ENCODE measurements at places on chromosomes 4 and X. TPM values are rescaled to one million over a fixed set of nuclear protein-coding genes. Genes with fewer than 3 reads are reported as not detected.
A peak's percentile ranks its signal among the peaks of the same experiment; 100 is the strongest.

GRCh38 chrX:150873616-150874015 lies 24.9 kb downstream of the CD99L2 start:
- no peaks in the 10 kb centered on the region for H3K27me3 ChIP-seq
- H3K4me1 ChIP-seq: no peaks in the 10 kb centered on the region
- no peak overlapping the region for H3K4me3 ChIP-seq

DNA sequence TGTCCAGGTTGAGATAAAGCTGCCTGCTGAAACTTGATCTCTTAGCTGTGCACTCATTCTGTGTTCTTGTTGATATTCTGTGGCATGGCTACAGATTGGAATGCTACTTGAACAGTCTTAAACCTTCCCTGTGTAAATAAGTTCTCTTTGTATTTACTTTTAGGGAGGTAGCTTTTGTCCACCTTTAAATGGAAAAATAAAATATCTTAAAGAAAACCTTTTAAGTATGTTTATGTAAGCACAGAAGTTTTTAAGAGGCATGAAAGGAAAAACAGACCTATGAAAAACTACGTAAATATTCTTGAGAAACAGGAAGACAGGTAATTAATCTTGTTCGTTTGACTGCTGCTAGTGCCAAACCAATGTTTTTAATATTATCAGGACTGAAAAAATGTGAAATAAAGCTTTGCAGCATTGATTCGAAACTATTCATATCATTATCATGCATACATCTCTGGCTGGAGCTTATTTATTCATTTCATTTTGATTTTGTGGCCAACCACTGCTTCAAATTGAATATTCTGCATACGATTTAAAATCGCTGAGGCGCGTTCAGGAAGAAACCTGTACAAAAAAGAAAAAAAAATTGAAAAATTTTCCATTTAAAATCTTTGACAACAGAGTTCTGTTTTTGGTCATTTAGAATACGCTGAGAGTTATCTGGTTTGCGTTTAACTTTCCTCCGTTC lies 17.8 kb downstream of the HSD17B13 start:
- H3K27ac ChIP-seq: no peak overlapping the region
- no peaks in the 10 kb centered on the region for H3K4me1 ChIP-seq
- no peaks in the 10 kb centered on the region for H3K27me3 ChIP-seq
- no peak for DNase-seq
- H3K4me3 ChIP-seq: no peak overlapping the region

- H3K27me3 ChIP-seq: no peaks in the 10 kb centered on the region
- H3K27ac ChIP-seq: no peak overlapping the region
- no peaks in the 10 kb centered on the region for H3K36me3 ChIP-seq
- no peak for DNase-seq
- H3K4me1 ChIP-seq: no peaks in the 10 kb centered on the region
- H3K4me3 ChIP-seq: no peak overlapping the region
Observed at GRCh38 chrX:138018145-138018799, 452.3 kb downstream of the ZIC3 start.

- DNase-seq: peak; percentile 94
- H3K4me1 ChIP-seq: peaks cover 8% of the 10 kb centered on the region
- peak within 1 kb of the TSS; percentile 44 for H3K4me3 ChIP-seq
- no peak within 1 kb of the TSS for H3K27ac ChIP-seq
- peaks cover 3% of the 10 kb centered on the region for H3K36me3 ChIP-seq
Observed at GRCh38 chr4:6574747-6575502, at the start of gene MAN2B2. Gene MAN2B2, plus strand, starts transcription at chr4:6575189. Its CDS starts 22 bp downstream, at chr4:6575211.

- H3K4me1 ChIP-seq: no peaks in the 10 kb centered on the region
- DNase-seq: peak; percentile 48
- H3K27me3 ChIP-seq: no peaks in the 10 kb centered on the region
- H3K4me3 ChIP-seq: no peak overlapping the region
Observed at GRCh38 chrX:14497184-14497666, 32.1 kb upstream of the GLRA2 start.

DNA sequence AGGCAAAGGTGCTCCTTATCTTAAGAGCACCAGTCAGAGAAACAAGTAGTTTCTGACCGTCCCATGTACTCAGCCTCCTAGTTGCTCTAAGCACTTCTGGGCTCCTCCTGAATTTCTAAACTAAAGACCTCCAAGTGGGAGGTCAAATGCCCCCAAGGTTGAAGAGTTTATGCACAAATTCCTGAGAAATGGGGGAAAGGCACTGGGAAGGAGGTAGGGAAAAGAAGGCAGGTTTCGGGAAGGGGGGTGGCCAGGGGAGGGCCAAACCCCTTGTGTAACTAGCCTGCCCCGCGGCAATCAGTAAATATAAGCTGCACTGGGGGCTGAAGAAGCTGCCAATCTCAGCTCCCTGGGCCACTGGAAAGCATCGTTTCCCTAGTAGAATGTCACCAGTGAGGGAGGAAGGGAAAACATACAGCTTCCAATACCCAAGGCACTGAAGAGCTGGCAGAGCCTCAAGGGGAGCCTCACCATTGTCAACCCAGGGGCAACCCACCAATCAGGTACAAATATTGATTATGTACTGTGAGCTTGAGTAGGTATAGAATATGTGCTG lies 3.4 kb downstream of the FOXO4 start:
- H3K27me3 ChIP-seq: no peaks in the 10 kb centered on the region
- no peak overlapping the region for H3K27ac ChIP-seq
- DNase-seq: no peak
- H3K4me3 ChIP-seq: no peak overlapping the region

DNA sequence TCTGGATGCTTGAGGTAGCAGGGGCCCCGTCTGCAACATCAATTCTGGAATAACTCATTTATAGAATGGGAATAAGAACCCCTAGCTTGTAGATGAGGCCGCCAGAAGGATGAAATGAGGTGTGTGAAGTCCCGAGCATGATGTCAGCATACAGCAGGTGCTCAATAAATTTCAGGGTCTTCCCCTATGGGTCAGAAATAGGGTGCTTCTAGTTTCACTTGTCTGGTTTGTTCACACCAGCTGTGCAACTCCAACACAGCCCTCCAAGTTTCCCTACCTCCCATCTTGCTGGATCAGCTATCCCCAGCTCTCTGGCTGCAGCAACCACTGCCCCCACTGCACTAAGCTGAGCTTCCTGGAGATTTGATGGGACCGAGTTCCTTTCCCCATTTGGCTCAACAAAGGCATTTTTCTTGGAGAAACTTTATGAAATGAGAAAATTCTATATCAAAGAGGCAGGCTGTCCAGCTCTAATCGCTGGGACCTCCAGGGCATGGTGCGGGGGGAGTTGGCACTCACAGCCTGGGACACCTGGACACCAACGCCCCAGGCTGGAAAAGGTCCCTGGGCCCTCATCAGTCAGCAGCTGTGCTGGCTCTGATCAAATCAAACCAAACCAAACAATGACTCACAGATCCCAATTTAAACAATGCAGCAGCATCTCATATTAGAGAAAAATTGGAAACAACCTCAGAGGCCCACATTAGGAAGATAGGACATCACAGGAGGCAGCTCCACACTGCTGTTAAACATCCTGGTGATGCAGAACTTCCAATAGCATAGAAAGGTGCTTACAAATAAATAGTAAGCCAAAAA lies 13.3 kb downstream of the SLC2A9 start:
- DNase-seq: no peak
- peak overlapping the region; percentile 93 for H3K27ac ChIP-seq
- H3K36me3 ChIP-seq: no peaks in the 10 kb centered on the region
- peaks cover 22% of the 10 kb centered on the region for H3K4me1 ChIP-seq
- H3K4me3 ChIP-seq: no peak overlapping the region

DNA sequence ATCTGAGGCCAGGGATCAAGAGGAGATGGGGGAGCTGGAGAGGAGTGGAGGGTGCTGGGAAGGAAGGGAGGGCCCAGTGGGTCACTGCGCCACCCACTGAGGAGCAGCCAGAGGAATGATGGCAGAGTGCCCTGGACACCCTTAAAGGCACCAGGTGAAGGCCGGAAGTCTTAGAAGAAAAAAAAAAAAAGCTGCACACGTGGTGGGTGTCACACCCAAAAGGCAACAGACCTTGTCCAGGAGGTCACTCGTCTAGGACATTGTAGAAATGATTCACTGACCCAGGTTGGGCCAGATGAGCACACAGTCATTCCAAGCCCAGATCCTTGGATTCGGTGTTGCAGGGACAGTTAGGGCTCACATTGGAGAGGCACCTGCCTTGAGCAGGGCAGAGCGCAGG lies 93.5 kb upstream of the TRIM2 start:
- H3K4me1 ChIP-seq: no peaks in the 10 kb centered on the region
- no peak overlapping the region for H3K4me3 ChIP-seq
- H3K27me3 ChIP-seq: no peaks in the 10 kb centered on the region
- H3K27ac ChIP-seq: no peak overlapping the region
- no peaks in the 10 kb centered on the region for H3K36me3 ChIP-seq

- H3K4me3 ChIP-seq: peak overlapping the region; percentile 50
- no peak overlapping the region for H3K27ac ChIP-seq
- peaks cover 10% of the 10 kb centered on the region for H3K27me3 ChIP-seq
- no peaks in the 10 kb centered on the region for H3K36me3 ChIP-seq
- H3K4me1 ChIP-seq: peaks cover 3% of the 10 kb centered on the region
Observed at GRCh38 chr4:183797445-183798300, 107.4 kb upstream of the STOX2 start.

- no peaks in the 10 kb centered on the region for H3K4me1 ChIP-seq
- no peaks in the 10 kb centered on the region for H3K36me3 ChIP-seq
Observed at GRCh38 chr4:114476310-114476709, 122.3 kb upstream of the UGT8 start.

DNA sequence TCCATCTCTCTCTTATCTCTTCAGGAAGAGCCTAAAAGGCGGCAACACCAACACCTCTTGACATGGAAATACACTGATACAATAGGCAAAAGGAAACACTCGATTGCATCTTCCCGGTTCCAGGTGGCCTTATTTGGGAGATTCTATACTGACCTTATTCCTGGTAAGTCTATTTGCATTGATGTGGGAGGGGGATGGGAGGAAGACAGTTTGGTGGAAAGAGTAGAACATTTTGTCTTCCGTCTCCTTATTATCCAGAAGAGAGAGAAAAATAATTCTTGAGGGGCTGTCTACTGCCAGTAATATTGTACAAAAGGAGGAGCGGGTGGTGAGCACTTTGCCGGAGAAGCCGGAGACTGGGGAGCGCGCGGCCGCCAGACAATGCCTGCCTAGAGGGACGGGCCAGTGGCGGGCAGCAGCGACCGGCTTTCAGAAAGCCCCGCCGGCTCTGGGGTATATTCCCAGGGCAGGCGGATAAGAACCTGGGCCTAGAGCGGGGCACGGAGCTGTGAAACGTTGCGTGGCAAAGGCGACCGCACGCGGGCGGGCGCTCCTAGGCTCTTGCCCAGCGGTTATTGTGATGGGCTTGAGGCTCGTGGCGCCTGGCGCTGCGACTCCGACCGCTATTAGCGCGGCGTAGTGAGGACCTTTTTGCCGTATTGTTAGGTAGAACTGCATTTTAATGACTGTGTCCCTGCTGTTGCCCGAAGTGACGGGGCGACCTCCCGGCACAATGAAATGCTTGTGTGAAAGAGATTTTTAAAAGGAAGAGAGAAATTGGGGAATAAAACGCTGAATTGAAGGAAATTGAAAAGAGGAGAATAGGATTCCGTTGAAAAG lies 518 bp downstream of the PRDM8 start:
- peaks cover 5% of the 10 kb centered on the region for H3K27me3 ChIP-seq
- peaks cover 2% of the 10 kb centered on the region for H3K4me1 ChIP-seq
- no peak overlapping the region for H3K4me3 ChIP-seq
- no peak for DNase-seq
- no peaks in the 10 kb centered on the region for H3K36me3 ChIP-seq

- H3K36me3 ChIP-seq: no peaks in the 10 kb centered on the region
- H3K27me3 ChIP-seq: no peaks in the 10 kb centered on the region
- H3K4me3 ChIP-seq: no peak overlapping the region
Observed at GRCh38 chrX:44938111-44938510, 65.1 kb downstream of the KDM6A start.

DNA sequence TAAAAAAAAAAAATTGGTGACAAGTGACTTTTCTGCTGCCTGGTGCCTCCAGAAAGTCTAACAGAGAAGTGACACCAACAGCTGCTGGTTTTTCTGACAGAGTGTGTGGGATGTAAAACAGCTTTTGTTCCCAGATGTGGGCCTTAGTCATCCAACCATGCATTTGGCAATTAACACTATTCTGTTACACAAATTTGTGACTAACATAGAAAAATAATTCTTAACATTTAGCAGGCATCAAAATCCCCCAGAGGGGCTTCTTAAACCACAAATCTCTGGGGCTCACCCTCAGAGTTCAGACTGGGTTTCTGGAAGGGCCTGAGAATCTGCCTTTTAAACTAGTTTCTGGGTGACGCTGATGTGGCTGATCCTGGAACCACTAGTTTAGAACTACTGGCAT lies 100.5 kb upstream of the PCDH7 start:
- H3K36me3 ChIP-seq: no peaks in the 10 kb centered on the region
- no peak overlapping the region for H3K27ac ChIP-seq
- H3K27me3 ChIP-seq: no peaks in the 10 kb centered on the region
- no peak overlapping the region for H3K4me3 ChIP-seq
- DNase-seq: no peak

- H3K36me3 ChIP-seq: no peaks in the 10 kb centered on the region
- no peaks in the 10 kb centered on the region for H3K27me3 ChIP-seq
- peak; percentile 25 for DNase-seq
- no peaks in the 10 kb centered on the region for H3K4me1 ChIP-seq
- no peak overlapping the region for H3K27ac ChIP-seq
- H3K4me3 ChIP-seq: peak overlapping the region; percentile 60
Observed at GRCh38 chr4:15703439-15703838, 574 bp downstream of the BST1 start.

DNA sequence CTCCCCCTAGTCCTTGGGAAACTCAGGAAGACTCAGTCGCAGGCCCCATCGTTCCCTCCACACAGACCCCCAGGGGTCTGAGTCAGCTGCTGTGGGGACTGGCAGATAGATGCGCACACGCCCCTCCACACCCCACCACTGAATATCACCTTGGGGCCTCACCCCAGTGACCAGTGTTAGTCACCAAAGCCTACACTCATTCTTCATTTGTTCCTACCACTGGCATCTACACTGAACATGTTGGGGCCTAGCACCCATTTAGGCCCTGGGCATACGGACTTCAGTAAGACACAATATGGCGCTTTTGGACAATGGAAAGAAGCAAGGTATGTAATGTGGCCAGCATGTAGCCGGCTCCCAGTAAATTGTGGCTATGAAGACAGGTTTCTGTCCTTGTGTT lies 154.1 kb upstream of the PJA1 start:
- no peaks in the 10 kb centered on the region for H3K4me1 ChIP-seq
- H3K4me3 ChIP-seq: no peak overlapping the region
- H3K27ac ChIP-seq: no peak overlapping the region

Gene ARSH
- polyA plus RNA-seq: not detected

Gene CCNA2
- 22.6 TPM for polyA plus RNA-seq

Gene LAP3
- polyA plus RNA-seq: 55.9 TPM

Gene CFI
- polyA plus RNA-seq: 43.4 TPM

Gene TMEM255A
- 1.7 TPM for polyA plus RNA-seq

Gene ALB
- polyA plus RNA-seq: 2.7 TPM

Gene PCYT1B
- polyA plus RNA-seq: not detected

Gene RBMXL3
- polyA plus RNA-seq: not detected

Gene UGT2A1
- polyA plus RNA-seq: 0.03 TPM

Gene NHSL2
- polyA plus RNA-seq: under 0.01 TPM

Gene ADGRG4
- polyA plus RNA-seq: 0.45 TPM

Gene MAGEA12
- not detected for polyA plus RNA-seq

Gene ADH7
- not detected for polyA plus RNA-seq

Gene KLB
- polyA plus RNA-seq: 1.4 TPM

Gene LDOC1
- 9.0 TPM for polyA plus RNA-seq

Gene HEPH
- 60.5 TPM for polyA plus RNA-seq

Gene FANCB
- not detected for polyA plus RNA-seq

All from small intestine (tissue), 16 donors.